ENCODE measurements at places on chromosomes 3 and 15.

GRCh38 chr3:52194485-52195290, 3.3 kb upstream of the ALAS1 start:
- DNase-seq, result no peak

- no peak for DNase-seq
Measured at GRCh38 chr3:107855710-107856109, 235.1 kb downstream of the CD47 start.

GRCh38 chr3:79258479-79258878, 509.3 kb downstream of the ROBO1 start:
- no peak for DNase-seq

DNA sequence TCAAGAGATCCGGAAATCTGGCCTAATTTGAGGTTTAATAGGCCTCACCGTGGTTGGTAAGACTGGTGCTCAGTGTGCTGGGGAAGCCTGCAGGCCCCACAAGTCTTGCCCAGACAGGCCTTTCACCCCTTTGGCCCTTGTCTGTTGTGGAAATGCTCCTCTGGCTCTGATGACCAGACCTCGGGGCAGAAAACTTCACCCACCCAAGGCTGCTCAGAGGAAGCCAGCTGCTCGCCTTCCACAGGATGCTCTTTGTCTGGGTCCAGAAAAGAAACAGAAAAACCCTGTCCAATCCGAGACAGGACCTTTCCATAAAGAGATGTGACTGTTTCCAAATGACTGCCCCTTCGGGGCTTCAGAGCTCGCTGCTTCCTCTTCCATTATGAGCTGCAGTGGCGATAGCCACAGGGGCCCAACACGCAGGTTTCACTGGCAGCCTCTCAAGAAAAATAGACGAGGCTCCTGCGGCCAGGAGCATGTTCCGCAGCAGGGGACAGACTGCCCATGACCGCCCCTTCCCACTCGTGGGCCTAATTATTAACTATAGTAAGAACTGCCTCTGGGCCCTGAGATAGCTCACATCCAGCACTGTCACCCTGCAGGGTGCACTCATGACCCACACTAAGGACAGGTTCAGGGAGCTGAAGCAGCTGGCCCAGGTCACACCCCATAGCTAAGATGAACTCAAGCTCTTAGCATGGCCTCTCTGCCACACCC, 6.8 kb upstream of the SNX22 start:
- DNase-seq, result no peak

DNA sequence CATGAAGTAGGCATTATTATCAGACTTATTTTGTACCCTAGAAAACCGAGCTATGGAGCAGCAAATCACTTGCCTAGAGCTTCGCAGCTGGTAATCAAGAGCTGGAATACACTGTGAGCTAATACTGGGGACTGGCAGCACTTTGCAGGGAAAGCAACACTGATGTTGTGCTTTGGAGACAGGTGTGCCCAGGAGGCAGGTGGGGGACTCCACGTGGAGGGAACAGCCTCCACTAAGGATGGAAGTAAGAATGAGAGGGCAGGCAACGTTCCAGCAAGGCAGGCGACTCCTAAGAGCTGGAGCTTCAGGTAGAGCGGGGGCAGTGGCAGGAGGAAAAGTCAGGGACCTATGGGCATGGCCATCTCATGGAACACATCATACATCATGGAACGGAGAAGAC, 300.5 kb upstream of the IGF1R start:
- DNase-seq, result no peak

DNA sequence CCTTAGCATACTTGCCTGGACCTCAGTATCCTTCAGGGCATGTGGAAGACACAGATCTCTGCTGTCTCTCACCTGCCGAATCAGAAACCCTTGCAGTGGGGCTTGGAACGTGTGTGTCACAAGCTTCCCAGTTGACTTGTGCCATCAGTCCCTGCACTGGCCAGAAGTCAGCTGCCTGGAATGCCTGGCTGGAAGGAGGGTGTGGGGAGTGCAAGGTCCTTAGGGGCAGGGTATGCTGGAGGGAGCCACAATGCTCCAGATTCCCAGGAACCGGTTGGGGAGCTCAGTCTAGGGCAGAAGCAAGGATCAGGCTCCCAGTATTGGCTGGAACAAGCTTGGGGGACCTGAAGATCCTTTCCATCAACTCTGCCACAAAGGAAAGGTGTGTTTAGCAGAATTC, 27.1 kb downstream of the SPSB4 start:
- no peak for DNase-seq

DNA sequence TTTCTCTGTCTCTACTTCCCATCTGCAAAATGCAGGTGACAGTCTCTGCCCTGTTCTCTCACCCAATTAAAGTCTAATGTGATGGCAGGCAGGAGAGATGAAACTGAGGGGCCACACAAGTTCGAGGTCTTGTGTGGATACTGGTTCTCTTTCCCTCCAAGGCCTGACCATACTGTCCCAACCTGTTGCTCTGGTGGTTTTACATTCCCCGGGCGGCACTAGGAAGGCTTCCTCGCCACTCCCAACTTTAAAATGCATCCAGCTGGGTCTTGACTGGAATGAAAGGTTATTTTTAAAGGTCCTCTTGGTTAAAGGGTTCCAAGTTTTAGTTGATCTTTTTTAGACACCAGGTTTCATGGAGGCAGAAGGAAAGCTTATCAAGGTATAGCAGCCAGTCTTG, 37.2 kb downstream of the WHAMM start:
- DNase-seq, result no peak

DNA sequence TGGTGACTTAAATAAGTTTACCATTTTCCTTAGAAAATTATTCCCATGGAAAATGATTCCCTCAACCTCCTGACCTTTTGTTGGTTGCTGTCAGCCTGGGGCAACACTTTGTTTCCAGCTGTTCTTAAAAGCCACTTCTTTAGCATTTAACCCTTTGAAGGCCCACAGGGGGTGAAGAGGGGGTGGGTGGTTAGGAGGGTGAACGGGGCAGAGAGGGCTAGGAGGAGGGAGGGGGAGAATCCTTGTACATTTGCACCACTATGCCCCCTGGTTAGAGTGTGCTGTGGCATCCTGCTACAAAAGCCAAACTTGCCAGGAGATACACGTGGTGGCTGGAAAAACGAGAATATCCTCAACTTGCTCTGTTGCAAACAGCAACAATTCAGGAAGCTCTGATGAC, 273.2 kb upstream of the RGMA start:
- DNase-seq, result no peak

- DNase-seq, result no peak
Measured at GRCh38 chr3:110518031-110518430, 553.6 kb upstream of the NECTIN3 start.

GRCh38 chr15:70024521-70024920, 73.2 kb downstream of the TLE3 start:
- no peak for DNase-seq

DNA sequence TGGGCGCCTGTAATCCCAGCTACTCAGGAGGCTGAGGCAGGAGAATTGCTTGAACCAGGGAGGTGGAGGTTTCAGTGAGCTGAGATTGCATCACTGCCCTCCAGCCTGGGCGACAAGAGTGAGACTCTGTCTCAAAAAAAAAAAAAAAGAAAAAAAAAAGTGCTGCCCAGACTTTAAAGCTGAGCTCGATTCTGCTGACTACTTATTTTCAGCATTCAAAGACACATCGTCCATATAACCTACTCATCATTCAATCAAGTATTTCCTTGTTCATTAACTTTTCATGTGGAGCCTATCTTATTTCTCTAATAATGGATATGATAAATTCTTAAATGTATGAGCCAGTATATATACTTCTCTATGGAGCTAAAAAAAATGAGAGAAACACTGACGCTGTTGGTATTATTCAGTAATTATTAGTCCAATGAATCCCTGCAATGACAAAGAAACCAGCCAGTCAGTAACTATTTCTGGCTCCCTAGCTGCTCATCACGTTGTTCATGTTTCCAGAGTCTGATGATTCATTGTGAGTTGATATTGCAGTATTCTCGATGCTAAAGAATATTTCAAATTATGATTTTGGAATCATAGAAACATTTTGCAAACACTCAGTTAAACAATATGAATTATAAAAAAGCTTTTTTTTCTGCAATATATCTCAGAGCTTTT, 111.9 kb downstream of the RAP2B start:
- no peak for DNase-seq

- DNase-seq, result no peak
Measured at GRCh38 chr3:36579746-36580145, 184.6 kb downstream of the DCLK3 start.

DNA sequence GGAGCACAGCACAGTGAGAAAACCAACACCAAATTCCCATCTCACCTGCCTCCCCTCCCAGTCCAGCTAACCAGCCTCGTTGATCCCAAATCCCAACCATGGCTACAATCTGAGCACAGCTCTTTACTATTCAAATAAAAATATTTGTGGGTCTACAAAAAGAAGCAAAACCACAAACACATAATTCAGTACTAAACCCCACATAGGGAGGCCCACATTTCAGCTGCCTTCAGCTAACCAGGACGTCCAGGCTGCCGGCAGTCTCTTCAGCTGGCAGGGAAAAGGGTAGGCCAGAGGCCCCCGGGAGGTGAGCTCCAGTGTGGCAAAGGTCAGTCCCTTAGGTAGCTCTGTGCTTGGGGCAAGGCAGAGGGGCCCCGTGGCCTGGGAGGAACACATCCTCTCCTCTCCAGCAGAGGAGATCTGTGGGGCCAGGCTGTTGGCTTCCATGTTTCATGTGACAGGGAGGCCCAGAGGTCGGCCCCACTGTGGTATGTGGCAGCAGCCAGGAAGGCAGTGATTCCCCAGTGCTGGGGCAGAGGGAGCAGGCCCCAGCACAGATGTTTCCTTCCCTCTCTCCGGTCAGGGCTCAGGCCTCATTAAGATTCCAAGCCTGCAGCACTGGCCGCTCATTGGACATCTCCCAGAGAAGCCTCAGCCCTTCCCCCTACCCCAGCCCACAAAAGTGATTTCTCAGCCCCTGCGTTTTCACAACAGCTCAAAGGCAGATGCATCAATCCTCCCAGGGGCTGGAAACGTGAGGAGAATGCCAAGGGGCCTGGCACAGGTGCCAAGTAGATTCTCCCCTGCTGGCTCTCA, 381.4 kb downstream of the NTRK3 start:
- DNase-seq, result no peak

- DNase-seq, result no peak
Measured at GRCh38 chr3:193598202-193598601, 5.2 kb downstream of the OPA1 start.

DNA sequence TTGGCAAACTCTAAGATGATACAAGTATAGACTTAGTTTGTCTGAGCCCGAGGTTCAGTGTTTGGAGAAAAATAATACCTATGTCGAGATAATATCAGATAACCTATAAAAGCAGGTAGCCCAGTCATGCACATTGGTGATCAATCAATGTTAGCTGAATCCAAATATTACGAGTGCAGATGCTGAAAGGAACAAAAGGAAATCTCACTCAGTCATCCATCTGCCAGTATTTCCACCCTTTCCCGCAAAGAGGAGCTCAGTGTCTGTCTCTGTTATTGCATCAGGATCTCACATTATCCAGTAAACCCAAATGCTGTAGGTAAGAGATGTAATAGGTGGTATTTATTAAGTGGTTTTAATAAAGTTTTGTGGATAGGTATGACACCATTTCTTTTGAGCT, 251.2 kb upstream of the CTDSPL start:
- no peak for DNase-seq

DNA sequence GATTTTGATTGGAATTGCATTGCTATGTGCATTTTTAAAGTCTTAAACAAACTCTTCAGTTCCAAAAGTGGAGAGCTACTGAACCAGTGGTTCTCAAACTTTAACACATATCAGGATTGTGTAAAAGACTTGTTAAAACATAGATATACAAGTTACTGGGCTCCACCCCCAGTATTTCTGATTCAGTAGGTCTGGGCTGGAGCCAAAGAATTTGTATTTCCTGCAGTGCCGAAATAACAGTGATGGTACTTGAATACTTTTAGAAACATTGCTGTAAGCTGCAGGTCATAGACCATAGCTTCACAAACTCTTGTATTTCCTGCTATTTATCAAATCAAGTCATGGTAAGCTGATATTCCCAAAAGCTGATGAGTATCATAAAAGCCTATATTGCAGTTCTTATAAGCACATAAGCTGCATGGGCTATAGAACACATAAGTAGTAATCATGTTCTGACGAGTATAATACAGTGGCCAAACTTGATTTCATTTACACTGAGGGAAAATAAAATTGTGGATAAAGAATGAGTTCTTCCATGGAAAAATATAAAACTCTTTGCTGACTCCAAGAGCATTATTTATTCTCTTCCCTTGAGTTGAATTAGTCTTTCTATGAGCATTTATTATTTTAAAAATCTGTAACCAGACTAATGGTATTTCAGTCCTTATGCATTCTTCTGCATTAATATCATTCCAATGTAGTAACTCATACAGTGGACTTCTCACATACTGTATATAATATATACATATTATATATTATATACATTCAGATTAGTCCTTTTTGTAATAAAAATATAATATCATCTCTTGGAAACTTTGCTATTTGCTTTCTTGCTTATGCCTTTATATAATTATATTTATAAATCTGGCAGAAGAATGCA, 550.5 kb upstream of the AGTR1 start:
- DNase-seq, result no peak

DNA sequence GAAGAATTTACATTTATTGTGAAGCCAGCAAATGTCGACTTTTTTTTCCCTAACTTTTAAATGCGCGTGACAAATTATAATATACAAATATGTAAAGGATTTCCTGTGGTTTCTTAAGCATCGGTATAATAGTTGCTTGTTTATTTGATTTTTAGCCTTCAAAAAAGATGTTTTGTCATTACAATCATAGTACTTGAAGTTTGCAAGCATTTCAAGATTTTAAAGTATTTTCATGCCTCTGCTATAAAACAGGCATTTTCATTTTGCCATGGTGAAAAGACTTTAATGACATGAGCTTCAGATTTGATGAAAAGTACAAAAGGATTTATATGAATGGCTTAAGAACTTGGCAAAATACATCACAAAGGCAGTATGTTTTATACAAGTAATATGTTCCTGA, 9.4 kb upstream of the P2RY12 start:
- no peak for DNase-seq

DNA sequence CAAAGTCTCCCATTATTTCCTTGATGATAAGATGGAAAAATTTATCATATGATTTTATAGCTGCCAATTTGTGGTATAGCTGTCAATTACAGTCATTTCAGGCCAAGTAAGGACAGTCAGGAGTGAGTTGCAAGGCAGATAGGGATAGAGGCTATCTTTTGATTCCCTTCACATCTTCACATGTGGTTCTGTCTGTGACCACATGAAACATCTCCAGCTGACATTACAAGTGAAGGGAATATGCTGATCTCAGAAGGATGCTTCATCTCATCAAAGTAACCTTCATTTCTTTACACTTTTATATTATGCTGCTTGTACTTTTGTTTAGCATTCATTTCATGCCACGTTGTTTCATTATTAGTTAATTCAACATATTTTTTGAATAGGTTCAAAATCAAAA, 136.9 kb upstream of the CFAP20DC start:
- DNase-seq, result no peak

- no peak for DNase-seq
Measured at GRCh38 chr15:67192185-67192820, 62.2 kb downstream of the AAGAB start.

DNA sequence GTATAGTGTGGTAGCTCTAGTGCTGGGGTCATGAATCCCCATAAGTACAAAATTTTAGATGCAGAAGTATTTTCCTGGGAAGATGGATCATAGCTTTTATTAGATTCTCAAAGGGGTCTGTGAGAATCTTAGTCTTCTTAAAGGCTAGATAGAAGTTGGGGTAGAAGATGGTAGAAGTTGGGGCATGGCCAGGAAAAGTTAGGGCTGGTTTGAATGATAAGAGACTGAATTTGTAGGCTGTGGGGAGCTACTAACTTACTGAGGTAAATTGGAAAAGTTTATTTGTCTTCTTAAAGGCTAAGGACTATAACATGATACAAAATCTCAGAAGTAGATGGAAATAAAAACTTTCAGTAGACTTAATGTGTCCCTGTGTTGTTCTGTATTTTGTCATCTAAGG, 1.6 kb upstream of the UBE2Q2 start:
- no peak for DNase-seq

- no peak for DNase-seq
Measured at GRCh38 chr3:149115114-149115513, 14.3 kb upstream of the HPS3 start.
